Activated CD8-positive, alpha-beta T cell treated with anti-CD3 and anti-CD28 coated beads, Interleukin-2, amount 10 ng/mL, durations not matched to agents 7 days and 5 days (primary cell): ENCODE measurements at places on chromosomes 3 and 15. TPM values are rescaled to one million over a fixed set of nuclear protein-coding genes. Genes with fewer than 3 reads are reported as not detected.

DNA sequence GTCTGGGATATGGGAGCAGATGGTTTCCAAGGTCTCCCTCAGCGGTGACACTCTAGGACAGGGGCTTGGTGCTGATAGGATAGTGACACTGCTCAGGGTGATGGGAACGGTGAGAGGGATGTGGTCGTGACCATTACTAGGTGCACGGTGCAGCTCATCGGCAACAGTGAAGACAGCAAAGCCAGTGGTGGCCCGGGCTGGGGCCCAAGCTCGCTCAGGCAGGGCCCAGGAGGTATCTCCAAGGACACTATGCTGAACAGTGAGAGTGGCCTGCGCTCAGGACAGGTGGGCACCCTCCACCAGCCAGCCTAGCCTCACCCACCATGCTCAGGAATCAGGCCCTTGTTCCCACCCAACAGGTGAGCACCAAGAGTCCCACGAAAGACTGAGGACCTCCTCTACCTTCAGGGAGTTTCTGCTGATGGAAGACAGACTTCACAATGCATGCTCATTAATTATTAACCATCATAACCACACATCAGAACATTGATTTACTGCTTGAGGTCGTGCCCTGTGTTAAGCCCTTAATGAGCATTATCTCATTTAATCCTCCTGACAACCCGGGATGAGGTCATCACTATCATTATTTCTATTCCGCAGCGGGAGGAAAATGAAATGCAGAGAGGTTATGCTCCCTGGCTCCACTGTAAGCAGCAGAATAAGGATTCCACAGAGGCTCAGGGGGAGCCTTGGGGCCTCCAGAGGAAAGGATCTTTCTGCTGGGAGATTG lies 269.4 kb downstream of the UACA start:
- DNase-seq, result no peak

Gene NDN
- 5.1 TPM for total RNA-seq

Gene ACKR4
- total RNA-seq, result not detected

DNA sequence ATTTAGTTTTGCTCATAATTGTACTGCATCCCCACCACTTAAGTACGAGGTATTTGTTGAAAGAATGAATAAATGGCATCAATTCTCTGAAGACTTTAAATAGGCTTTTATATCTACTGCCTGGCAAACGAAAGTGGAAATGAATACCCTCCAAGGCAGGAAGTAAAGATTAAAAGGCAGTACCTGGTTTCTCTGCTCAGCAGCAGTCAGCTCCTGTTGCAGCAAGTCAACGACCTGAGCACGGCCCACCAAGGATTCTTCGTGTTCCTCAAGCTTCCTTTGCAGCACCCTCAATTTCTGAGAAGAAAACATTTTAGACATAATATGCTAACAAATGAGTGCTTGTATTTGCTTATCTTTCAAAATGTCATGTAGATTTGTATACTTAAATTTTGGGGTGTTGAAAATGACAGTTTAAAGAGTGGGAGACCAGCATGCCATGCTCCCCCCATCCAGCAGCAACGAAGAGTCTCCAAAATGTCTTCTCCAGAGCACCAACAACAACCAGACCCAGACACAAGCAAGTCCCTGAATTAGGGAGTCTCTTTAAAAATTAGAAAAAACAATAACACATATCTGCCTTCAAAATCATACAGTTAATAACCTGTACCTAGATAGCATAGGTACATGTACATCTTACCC lies 31.2 kb downstream of the GOLGB1 start:
- DNase-seq, result peak; percentile 51

DNA sequence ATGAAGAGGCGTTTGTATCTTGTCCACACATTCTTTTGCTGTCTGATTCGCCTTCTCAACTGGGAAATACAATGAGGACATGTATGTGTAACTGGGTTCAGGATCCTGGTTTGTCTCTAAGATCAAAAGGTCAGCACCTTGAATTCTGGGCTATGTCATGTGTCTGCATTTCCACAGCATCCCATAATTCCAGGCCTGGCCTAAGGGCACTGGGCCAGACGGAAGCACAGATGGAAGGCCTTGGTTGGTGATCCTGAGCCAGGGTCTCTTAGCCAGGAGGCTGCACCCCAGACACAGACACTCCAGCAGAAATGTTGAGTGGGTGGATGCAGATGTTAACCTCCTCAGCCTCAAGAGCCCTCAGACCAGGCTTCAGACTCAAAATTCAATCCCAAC lies 23.7 kb upstream of the HERC1 start:
- DNase-seq, result no peak
